ENCODE measurements at places on chromosomes 2 and 18. TPM values are rescaled to one million over a fixed set of nuclear protein-coding genes. Genes with fewer than 3 reads are reported as not detected.

DNA sequence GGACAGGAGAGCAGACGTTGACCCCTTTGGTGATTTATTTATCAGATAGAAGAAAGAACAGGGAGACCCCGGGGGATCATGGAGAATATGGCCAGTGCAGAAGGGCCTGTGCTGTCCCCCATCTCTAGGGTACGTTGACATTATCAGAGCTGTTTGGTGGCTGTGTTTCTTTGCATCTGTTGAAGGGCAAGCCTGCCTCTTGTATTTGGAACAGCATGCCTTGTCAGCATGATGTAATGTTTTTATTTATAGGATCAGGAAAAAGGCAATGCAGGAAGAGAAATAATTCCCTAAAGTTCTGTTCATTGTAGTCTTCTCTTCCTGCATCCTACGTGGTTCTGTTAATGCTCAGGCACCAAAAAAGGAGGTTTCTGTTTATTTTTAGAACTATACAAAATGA, 49.8 kb upstream of the CABYR start:
- no peak for DNase-seq

DNA sequence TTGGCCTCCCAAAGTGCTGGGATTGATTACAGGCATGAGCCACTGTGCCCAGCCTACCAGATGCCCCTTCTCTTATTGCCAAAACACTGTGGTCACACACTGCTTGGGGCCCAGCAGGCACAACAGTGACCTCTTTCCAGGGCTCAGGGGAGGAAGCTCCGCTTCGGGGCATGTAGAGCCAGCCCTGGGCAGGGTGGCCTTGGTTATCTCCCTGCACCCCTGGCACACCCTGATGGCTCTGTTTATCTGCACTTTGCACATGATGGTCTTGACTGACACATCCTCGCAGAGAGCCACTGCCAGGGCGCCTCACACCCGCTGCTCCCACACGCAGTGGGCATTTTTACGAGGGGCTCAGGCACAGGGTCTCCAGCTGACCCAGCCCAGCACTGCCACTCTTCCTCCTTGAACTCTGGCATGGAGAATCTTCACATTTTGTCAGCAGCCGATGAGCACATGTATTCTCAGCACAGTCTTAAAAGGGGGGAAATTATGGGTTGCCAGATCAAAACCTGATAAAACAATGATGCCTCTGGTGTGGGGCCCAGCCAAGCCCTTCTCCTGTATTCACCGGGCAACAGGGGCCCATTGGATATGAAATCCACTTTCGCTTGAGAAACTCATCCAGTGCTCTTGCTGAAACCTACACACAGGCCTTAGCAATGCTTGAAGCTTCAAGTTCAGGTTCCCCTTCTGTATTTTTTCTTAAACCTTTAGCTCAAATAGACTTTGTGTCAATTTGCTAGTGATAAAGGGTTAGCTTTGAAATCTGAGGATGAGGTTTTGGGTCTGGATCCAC, 5.9 kb downstream of the GYPC start:
- DNase-seq, result no peak

DNA sequence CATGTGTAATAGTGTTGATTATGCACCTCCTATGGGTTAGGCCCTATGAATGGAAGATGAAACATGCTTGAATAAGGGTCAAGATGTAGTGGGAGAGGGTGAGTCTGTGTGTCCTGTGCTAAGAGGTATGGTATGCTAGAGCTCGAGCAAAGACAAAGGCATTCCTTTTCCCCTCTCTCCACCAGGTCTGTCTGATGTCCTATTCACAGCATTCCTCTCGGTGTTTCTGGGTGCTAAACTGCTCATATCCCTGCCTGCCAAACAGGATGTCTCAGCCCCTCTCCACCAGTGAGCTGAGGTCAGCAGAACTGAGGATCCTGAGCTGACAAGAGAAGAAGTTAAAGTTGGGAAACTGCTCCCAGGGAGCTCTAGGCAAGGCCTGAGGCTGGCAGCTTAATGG, 344.9 kb downstream of the TSN start:
- DNase-seq, result no peak

GBX2 gene
- not detected for total RNA-seq

VWA3B gene
- total RNA-seq, result 0.47 TPM

DNA sequence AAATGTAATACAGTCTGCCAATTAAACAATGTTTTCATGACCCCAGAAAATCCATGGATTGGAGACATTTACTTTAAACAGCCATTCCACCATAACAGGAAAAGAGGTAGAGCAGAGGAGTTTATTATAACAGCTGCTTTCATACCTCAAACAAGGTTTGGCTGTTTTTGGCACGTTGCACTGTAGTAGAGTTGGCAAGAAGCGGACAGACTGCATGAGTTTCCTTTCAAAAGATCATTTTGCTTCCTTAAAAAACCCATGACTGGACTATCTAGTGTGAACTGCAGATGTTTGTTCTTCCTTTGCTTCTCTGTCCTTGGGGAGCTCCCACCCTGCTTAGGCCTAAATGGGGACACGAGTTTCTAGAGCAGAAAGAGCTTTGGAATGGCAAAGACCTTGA, 108.5 kb upstream of the THOC1 start:
- no peak for DNase-seq

DNA sequence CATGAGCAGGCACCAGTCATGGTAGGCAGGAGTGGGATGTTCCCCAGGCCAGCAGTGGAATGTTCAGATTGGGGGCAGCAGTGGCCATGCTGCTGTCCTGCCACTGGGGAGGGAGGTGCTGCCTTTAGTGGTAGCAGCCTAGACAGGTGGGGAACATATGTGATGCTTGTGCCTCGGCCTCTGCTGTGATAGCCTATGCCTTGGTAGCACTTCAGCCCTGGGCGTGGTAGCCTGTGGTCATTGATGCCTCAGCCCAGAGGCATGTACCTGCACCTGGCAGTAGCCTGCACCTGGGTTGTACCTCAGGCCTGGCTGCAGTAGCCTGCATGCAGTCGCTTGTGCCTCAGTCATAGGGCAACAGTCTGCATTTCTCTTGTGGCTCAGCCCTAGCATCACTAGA, 7.1 kb downstream of the RFTN2 start:
- DNase-seq, result no peak

DNA sequence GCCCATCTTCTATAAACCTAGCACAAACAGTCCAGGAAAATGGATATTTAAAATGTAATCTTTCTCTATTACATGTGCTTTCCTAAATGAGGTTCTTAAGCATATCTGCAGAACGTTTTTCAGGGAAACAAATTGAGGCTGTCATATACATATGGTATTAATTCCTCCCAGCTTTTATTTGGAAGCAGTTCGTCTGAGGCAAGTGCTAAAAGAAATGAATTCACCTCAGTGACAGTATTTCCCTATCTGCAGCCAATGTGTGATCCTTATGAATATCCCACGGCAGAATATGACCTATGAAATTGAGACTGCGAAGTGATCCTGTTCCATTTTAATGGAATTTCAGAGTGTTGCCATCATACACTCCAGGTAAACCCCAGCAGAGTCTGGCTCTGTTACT, 7.1 kb downstream of the MYOM1 start:
- DNase-seq, result no peak

- no peak for DNase-seq
Observed at GRCh38 chr18:13232971-13233786, 14.6 kb downstream of the LDLRAD4 start.

GRCh38 chr2:224591220-224591619, 6.1 kb upstream of the CUL3 start:
- DNase-seq, result no peak

GRCh38 chr2:237097911-237098702, 12.4 kb downstream of the COPS8 start:
- no peak for DNase-seq

DNA sequence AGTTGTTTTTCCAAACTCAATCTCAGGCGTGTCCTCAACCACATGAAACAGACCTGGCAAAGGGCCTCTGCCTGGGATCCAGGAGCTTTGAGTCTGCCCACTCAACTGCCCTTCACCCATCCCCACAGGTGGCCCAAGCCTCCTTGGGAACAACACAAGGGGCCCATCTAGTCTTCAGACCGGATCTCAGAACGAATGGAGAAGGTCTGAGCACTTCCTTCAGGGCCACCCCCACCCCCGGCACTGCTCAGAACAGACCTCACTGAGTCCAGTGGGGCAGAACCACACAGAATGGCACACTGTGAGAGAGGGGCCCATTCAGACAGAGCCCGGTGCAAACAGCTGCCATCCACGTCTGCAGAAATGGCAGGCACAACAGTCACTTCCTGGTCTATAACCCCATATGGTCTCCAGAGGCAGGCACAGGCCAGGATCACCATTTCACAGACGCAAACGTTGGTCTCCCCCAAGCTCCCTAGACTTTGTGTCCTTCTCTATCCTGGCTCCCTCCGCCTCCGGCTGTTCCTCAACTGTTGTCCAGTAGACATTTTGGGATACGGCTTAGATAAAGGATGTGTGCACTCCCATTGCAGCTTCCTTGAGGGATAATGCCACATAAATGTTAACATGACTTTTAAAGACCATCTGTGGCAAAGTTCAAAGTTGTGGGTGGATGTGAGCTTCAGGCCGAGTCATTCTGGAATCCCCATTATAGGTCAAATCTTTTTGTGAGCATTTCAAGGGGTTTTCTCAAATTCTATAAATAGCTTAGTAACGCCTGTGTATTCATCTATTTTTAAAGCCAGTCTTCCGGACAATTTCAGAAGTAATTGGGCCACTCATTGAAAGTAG, 149.7 kb downstream of the SMAD7 start:
- no peak for DNase-seq

UXS1 gene
- total RNA-seq, result 60.7 TPM

Measured in progenitor cell of endocrine pancreas (in vitro differentiated cells).